ENCODE measurements at places on chromosomes 12 and 14.

- peak; percentile 29 for DNase-seq
These were observed 10.3 kb upstream of the ERP27 start for GRCh38 chr12:14948672-14949071.

GRCh38 chr14:91413547-91414474, 3.8 kb downstream of the CCDC88C start:
- no peak for DNase-seq

- no peak for DNase-seq
These were observed 63.0 kb upstream of the PLEKHA5 start for GRCh38 chr12:19066475-19067001.

DNA sequence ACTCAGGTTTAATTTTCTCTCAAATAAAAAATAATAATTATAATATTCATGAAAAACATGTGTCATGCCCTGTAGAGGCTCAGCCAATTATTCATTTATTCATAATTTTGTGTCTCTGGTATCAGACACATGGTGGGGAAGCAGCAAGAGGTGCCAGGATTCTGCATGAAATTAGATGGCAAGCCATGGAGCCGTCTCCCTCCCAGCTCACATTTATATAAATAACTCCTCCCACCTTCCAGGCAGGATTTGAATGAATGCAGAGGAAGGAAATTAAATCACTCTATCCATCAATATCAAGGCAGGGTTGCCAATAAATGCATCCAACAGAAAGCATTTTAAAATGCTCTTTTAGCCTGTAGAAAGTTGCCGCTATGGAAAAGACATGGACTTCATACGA, 98.1 kb downstream of the PTPRR start:
- DNase-seq = no peak

GRCh38 chr12:25502118-25502517, 51.0 kb downstream of the LMNTD1 start:
- no peak for DNase-seq

GRCh38 chr12:26845057-26845666, 12.2 kb upstream of the ITPR2 start:
- DNase-seq = no peak

- no peak for DNase-seq
These were observed 17.6 kb downstream of the TEDC1 start for GRCh38 chr14:105508601-105509000.

DNA sequence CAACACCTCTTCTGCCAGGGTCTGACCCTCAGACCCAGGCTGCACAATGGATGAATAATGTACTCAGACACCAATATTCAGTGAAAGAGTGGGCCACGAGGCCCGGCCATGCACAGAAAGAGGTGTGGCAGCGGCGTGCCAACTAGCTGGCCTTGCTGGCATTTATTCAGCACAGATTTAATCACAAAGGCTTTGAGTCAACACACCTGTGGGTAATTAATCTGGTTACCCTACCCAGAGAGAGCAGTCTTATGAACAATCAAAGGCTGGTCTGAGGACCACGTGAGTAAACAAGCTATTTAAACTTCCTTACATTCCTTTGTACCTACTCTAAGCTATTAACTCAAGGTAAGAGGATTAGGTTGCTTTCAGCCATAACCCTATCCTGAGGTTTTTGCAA, 324.8 kb downstream of the C12orf50 start:
- no peak for DNase-seq

- no peak for DNase-seq
These were observed 9.0 kb upstream of the GPR135 start for GRCh38 chr14:59474172-59474571.

DNA sequence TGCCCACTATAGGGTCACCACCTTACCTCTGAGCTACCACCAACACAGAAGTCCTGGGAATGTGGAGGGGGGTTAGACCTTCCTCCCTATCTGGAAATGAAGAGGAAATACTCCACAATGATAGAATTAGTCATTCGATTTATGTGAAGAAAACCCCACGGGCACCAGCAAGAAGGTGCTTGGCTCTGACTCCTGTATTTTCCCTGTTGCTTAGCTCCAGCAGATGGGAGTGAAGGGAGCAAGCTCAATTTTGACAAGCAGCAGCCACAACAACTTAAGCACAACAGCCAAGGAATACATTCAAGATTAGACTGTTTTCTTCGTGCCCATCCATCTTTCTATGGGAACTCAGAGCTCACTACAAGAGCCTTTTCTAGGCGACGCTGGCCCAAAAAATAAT, 191.7 kb downstream of the SPTSSA start:
- no peak for DNase-seq

GRCh38 chr12:14322403-14322802, 43.1 kb upstream of the ATF7IP start:
- DNase-seq = peak; percentile 1

DNA sequence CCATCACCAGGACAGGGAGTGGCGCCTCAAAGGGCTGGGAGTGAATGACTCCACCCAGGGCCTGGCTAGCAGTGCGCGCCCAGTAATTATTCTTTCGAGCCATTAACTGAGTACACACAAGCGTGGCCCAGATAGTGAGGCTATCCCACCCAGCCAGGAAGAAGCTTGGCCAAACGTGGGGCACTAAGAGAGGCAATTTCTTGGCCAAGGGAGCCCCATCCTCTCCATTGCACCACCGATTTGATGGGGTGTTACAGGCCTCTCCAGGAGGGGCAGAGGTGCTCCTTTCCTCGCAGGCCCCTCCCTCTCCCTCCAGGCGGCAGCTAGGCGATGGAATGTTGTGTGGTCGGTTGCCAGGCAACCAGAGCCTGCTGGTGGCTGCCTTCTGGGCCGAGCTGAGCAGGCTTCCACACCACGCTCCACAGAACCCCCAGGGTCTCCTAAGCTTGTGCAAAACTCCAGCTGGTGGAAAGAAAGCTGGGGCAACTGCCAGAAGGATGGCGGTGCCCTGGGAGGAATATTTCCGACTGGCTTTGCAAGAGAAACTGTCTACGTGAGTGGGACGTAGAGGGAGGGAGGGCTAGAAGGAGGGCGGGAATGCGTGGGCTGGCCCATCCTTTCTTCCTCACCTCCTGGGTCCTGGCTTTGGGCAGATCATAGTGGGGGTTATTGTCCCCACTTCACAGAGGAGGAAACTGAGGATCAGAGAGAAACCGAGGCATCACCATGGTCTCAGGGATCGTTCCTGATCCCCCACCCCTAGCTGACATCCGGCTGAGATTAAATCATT, at the start of gene CFAP73:
Gene CFAP73, plus strand, starts transcription at position 364 of the 790 bp plus-strand sequence. Its CDS starts 134 bp downstream, at position 498.
- peak; percentile 42 for DNase-seq

DNA sequence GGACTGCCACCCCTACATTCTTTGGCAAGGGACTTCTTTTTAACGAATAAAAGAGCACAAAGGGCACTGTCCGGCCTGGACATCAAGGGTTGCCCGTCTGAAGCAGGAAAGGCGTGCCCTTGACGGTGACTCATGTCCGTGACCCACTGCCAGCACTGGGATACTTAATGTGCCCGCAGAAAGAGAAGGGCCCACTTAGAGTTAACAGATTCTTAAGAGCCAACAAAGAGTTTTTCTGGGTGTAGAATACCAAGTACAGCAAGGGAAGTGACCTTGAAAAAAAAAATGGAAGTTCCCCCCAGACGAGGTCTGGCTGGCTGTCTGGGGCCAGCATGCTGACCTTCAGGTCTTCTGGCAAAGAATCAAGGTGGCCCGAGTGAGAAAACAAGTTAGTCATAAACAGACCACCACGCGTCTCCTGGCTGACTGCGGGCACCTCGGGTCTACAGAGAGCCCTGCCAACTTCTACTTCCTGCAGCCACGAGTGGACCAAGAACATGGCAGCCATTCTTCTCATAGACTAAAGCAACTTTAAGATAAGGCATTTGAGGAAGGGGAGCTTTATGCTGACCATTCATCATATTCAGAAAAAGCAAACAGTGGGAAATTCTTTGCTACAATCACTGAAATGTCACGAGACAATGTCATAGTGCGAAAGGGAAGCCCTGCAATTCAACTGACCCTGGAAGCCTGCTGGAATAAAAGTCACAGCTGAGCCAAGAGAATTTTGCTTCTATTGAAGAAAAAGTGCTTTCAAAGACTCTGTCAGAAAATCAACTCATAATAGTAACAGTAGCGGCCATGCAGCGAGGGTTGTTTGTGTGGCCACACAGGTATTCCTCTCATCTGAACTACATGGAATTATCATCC, 10.5 kb upstream of the SELPLG start:
- DNase-seq = no peak

DNA sequence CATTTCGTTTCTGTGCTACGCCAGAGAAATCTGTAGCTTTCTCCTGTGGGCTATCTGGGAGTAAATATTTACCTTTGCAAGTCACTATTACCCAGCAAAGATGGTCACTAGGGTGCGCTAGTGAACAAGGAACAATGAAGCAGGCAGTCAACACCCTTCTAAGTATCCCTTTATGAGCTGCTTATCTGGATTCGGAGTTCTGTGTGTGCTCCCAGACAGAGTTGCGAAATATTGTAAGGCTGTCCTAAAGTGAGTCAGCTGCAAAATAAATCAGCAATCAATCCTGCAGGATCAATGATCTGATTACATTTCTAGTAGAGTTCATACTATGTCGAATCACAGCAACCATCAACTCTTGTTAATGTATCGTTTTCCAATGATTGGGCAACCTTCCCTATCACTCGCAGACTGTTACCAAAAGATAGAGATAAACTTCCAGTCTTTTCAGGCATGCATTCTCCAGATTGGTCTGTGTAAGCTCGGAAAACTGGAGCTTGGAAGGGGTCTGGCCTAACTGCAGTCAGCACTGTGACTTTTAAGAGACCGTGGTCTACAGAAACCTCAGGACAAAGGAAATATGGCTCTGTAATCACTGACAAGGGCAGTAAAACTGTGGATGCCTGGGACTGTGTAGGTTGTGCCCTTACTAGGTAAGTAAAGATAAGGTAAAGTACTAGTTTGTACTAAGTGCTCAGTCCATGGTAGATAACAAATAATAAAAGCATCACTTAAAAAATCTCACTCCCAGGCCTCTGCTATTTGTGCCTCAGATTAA, 133.5 kb downstream of the KCNK10 start:
- peak; percentile 75 for DNase-seq

DNA sequence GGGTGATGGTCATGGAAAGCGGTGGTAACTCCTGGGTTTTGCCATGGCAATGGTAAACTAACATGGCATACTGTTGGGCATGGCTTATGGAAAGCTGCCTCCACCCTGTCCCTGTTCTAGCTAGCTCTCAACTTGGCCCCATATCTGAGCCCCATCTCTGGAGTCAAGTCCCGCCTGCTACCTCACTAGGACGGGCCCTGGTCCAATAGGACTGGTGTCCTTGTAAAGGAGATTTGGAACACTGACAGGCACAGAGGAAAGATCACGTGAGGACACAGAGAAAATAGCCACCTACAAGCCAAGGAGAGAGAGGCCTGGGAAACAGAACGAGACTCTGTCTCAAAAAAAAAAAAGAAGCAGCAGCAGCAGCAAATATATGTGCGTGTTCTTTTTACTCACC, 59.8 kb downstream of the RNFT2 start:
- no peak for DNase-seq

DNA sequence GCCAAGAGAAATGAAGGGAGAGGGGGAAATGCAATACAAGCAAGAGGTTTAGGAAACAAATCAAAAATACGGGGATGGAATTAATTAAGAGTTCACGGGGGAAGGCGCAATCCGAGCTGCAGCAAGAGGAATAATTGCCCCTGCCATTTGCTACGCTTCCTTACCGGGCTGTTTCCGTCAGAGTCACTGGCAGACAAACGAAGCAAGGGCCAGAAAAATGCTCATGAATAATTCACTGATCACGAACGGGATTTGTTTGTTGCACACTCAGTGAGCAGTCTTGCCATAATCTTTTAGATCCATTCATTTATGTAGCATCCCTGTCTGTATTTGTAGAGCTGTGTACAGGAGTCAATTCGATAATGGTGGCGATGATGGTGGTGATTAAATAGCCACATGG, 39.0 kb downstream of the PLXNC1 start:
- DNase-seq = peak; percentile 25

- DNase-seq = no peak
These were observed 498.5 kb downstream of the TMEM117 start for GRCh38 chr12:44334347-44334746.

- no peak for DNase-seq
These were observed 70.7 kb downstream of the HSD17B6 start for GRCh38 chr12:56833780-56834179.

- no peak for DNase-seq
These were observed 16.2 kb upstream of the COX6A1 start for GRCh38 chr12:120421701-120422100.

DNA sequence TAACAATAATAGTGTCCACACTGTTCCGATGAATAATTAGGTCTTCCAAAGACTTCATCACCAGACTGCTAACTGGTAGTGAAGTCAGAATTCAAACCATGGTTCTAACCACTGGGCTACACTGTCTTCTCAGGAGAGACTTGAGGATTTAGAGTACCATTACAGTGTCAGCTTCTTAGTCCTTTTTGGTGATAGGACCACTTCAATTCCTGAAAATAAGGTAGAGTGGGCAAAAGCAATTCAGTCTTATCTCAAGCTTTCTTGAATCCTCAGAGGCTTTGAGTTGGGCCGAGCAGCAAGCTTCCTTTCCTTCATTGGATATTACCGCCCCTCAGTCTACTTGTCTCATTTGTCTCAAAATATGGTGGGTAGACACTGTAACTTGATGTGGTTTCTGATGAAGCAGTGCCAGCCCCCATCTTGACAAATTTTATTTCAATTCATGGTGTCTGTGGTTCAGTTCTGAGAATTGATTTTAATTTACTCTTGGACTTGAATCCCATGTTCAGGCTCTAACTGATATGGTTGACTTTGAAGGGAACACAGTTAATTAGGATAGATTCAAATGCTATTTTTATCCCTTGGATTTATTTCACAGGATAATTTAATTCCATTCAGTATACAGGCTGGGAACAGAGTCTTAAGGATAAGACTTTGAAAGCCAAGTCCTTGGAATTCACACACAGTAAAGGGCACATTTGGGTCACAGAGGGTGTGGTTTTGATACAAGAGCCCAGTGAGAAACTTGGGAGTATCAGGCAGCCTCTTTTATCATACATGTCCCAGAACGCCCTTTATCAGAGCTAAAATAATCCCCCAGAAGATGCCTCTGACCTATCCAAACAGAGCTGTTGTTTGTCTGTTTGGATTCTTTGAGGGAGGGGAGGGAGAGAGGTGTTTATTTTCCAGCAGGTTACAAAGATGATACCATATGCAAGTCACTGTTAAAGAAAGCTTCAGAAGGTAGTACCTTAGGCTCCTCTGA, 167.3 kb downstream of the PRKCH start:
- DNase-seq = no peak

DNA sequence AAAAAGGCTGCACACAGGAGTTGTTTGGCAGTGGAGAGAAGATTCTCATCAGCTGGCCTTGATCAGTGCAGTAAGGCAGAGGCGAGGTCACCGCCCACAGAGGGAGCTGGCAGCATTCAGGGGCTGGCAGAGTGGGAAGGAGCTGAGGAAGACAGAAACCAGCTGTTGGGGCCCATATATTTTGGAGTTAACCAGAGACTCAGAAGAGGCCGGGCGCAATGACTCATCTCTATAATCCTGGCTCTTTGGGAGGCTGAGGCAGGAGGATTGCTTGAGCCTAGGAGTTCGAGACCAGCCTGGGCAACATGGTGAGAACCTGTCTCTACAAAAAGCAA, 17.7 kb downstream of the SMCO2 start:
- peak; percentile 50 for DNase-seq
